ENCODE measurements at places on chromosomes 6 and 20. TPM values are rescaled to one million over a fixed set of nuclear protein-coding genes. Genes with fewer than 3 reads are reported as not detected.

GRCh38 chr6:64230530-64230929, 594.9 kb downstream of the PHF3 start:
- no peak for DNase-seq

The MRAP2 gene
- total RNA-seq = 3.1 TPM

The KCNK17 gene
- not detected for total RNA-seq

GRCh38 chr20:57288651-57289277, 22.3 kb upstream of the BMP7 start:
- no peak for DNase-seq

The RCAN2 gene
- total RNA-seq = 0.34 TPM

DNA sequence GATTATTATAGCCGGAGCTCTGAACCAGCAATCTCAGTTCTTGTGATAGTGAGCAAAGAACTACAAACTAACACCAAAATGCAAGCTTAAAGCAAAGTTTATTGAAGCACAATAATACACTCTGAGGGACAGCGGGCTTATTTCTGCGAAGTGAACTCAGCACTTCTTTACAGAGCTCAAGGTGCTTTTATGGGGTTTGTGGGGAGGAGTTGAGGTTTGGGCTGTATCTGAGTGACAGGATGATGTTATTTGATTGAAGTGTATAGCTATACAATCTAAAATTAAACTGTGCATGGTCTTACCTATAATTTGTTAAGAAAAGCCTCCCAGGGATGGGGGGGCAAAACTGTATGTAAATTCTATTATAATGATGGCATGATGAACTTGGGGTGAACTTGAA, 1.0 kb upstream of the HFE start:
- DNase-seq = no peak

The RSPH9 gene
- 0.34 TPM for total RNA-seq

- no peak for DNase-seq
These were observed 27.1 kb downstream of the COL20A1 start for GRCh38 chr20:63320041-63320511.

DNA sequence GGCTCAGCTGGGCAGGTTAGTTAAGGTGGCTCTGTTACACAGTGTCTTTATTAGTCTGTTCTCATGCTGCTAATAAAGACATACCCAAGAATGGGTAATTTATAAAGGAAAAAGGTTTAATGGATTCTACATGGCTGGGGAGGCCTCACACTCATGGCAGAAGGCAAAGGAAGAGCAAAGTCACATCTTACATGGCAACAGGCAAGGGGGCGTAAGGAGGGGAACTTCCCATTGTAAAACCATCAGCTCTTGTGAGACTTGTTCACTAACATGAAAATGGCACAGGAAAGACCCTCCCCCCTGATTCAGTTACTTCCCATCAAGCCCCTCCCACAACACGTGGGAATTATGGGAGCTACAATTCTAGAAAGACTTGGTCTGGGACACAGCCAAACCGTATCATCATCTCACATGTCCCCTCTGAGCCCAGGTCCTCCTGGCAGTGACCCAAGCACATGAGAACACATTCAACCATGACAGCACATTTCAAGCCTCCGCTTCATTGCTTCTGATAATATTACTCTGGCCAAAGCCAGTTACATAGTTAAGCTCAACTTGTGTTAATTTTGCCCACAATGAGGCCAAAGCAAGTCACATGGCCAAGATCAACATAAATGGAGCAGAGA, 383.9 kb downstream of the PLCB1 start:
- no peak for DNase-seq

DNA sequence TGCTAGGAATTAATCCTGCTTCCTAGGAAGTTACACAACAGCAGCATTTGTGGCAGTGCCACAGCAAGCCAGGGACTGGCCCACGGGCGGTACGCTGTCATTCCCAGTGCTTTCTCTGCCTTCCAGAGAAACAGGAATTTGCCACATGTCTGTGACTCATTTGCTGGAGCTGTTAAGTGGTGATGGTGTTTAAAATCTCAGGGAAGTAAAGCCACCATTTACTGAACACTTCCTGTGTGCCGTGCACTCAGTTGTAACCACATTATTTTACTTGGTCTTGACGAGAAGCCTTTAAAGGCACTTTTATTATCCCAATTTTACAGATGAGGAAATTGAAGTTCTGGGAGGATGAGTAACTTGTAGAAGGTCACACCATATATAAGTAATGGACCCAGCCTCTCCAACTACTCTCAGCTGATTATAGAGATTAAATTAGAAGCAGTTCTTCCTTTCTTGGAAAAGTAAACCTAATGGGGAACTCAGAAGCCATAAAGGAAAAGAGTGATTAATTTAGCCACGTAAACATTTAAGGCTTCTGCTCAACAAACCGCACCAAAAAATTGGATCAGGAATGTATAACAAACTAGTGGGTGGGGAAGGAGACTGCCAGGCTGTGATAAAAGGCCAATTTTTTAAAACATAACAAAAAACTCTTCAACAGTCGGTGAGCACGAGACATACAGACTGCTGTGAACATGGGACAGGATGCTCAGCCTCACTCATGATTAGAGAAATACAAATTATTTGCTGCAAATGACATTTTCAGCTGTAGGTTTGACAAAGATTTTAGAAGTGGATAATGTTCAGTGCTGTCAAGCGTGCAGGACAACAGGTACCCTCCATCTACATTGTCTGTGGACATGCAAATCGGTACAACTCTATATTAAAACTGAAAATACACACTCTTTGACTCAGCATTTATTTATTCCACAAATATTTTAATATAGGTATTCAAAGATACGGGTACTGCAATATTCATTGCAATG, 311.2 kb downstream of the NRN1 start:
- DNase-seq = peak; percentile 59

The BTBD9 gene
- total RNA-seq = 12.1 TPM

- no peak for DNase-seq
These were observed 243.0 kb upstream of the RIN2 start for GRCh38 chr20:19515074-19515473.

- DNase-seq = no peak
These were observed 608.6 kb downstream of the UTRN start for GRCh38 chr6:144893680-144894151.

DNA sequence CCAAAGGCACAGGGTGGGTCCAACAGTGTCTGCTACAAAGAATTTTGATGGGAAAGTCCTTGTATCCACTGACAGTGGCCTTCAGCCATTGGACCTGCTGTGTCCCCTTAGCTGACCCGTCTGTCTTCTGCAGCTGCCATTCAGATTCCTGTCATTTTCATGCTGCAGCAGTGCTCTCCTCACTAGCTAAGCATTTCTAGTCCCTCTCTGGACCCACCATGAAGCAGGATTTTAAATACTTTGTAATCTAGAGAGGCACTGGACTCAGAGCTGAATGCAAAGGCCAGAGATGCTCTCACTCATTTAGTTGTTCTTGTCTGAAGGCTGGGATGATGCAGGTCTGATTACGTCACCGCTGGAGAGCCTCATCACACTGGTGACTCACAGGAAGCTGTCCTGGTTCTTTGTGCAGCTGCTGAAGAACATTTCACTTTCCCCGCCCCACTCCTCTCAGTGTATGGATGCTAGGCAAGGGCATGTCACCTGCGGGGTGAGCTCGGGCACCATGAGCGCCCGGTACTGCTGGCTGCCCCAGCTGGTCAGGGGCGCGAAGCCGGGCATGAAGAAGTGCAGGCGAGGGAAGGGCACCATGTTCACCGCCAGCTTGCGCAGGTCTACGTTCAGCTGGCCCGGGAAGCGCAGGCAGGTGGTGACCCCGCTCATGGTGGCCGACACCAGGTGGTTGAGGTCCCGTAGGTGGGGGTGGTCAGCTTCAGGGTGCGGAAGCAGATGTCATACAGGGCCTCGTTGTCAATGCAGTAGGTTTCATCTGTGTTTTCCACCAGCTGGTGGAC, 19.4 kb upstream of the TUBB2A start:
- peak; percentile 93 for DNase-seq

The ZNF76 gene
- 27.7 TPM for total RNA-seq

- no peak for DNase-seq
These were observed 54.6 kb downstream of the GMDS start for GRCh38 chr6:2190661-2191389.

DNA sequence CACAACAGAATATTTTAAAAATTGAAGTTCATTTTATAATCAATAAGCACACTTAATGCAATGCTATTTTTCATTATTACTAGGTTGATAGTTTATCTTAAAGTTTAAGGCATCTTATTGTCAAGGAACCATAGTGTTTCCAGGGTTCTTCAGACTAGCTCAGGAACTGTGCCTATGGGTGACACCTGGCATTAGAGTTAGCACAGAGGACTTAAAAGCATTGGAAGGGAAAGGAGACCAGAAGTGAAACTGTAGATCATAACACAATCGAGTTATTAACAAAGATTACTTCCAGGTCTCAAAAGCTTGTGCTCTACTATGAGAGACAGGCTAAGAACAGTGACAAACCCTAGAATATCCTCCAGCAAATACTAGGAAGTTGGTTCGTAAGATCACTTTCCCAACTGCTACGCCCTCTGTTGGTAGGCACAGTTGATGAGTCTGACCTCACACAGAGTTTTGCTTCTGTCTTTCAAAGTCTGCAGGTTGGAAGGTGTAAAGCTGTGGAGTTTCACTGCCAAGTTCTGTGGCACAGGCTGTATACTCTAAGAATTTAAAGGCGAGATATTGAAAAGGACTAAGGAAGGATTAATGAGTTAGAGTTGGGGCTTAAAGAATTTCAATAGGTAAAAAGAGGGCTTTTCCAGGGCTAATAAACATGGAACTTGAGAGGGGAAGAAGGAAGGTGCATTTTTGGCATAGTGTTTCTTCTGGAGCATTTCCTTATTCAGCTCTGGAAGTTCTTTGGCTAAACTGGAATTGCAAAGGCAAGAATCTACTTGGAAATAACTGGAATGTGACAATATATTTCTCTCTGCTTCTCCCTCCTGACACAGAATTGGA, 531.3 kb upstream of the JAG1 start:
- DNase-seq = peak; percentile 88

The SNX9 gene
- 51.4 TPM for total RNA-seq

The MBOAT1 gene
- 22.0 TPM for total RNA-seq

GRCh38 chr20:431012-431904, 23.2 kb downstream of the RBCK1 start:
- DNase-seq = peak; percentile 94

The MPIG6B gene
- total RNA-seq = not detected

The CLVS2 gene
- not detected for total RNA-seq

GRCh38 chr20:40511478-40511877, 177.6 kb downstream of the MAFB start:
- DNase-seq = no peak

DNA sequence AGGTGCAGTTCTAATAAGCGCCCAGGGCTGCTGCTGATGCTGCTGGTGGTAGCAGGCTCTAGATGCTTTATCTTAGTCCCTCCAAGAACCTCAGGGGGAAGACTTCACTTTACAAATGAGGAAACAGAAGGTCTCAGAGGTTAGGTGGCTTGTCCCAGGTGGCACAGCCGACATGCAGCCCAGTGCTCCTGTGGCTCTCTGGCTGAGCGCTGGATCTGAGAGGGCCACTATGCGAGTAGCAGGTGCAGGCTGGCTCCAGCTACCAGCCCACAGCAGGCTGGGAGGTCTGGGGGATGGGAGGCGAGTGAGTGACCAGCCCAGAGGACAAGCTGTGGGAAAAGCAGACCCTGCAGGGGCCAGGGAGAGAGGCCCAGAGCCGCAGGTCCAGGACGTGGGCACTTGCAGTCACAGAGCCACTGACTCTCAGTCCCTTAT, 90.9 kb downstream of the PRND start:
- DNase-seq = no peak

The SLC4A11 gene
- 14.9 TPM for total RNA-seq

The ULBP2 gene
- total RNA-seq = 3.7 TPM

DNA sequence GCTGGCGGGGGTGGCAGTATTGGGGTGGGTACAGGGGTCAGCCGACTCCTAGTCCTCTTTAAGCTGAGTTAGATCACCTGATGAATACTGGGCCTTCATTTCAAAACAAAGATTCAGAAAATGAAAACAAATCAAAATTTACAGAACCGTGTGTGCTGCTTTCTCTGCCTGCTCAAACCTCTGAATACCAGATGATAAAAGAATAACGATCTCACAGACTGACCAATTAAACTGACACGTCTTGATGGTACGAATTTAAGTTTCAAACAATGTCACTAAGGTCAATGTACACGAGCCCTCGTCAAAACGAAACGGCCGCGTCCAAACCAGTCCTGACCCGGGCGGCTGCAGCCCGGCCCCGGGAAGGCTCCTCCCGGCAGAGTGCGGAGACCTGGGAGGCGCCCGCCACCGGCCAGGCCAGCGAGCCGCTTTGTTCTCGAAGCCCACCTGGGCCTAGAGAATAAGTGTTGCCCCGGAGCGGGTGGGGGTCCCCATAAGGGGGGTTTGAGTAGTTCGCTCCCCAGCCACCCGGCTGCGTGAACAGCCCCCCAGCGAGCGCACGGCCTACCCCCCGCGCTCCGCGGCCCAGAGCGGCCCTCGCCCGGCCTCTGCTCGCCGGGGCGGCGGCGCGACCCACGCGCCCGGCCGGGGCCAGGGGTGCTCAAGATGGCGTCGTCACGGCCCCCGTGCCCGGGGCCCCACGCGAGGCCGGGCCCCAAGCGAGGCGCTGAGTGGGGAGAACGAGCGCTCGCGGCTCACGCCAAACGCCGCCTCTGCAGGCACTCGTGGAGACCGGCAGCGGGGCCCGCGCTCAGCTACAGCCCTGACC, 728 bp downstream of the PSMA7 start:
- DNase-seq = peak; percentile 29

DNA sequence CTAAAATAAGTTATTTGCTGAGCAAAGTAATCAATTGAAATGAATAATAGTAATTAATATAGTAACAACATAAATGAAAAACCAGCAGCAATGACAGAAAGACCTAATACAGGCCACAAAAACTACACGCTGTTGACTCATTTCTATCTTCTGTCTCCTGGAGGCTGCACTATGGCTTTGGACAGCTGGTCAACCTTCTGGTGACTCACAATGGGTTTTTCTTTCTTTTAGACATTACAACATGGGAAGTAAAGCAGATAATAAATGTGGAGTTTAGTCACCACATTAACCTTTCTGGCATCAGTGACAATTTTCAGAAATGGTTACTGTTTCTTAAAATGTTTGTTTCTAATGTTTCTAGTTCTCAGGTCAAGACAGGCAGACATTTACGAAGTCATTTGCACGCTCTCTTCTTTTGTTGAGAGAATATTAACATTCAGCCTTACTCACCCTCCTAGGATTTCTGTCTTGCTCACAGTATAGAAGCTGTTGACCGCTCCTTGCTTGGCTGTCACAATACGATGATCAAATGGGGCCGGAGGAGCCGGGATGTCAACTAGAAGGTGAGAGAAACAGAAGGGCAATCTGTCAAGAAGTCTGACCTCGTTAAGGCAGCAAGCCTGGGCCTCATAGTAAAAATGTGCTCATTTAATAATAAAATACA, 62.2 kb downstream of the MYLK4 start:
- DNase-seq = peak; percentile 52

- peak; percentile 52 for DNase-seq
These were observed 46.7 kb upstream of the MOCS1 start for GRCh38 chr6:39980839-39981580.

DNA sequence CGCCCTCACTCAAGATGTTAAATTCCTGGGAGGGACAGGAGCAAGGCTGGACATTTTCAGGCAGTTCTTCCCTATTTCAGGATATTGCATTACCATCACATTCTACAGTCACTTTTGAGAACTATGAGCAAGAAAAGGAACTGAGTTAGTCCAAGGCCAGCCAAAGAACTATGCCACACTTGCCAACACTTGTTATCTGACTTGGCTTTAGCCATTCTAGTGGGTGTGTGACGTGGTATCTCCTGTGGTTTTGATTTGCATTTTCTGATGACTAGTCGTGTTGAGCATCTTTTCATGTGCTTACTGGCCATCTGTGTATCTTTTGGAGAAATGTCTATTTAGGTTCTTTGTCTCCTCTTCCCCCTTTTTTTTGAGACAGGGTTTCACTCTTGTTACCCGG, 12.0 kb downstream of the XRN2 start:
- no peak for DNase-seq

Data from dermis blood vessel endothelial cell (primary cell).